Stimulated activated CD4-positive, alpha-beta T cell treated with anti-CD3 and anti-CD28 coated beads, Interleukin-2, amount 100 ng/mL, for 4 hours (primary cell): ENCODE measurements at places on chromosomes 6 and 20.

- DNase-seq = no peak
Measured at GRCh38 chr6:121319112-121319553, 15.1 kb downstream of the TBC1D32 start.

- no peak for DNase-seq
Measured at GRCh38 chr6:79094938-79095337, 16.9 kb upstream of the PHIP start.

DNA sequence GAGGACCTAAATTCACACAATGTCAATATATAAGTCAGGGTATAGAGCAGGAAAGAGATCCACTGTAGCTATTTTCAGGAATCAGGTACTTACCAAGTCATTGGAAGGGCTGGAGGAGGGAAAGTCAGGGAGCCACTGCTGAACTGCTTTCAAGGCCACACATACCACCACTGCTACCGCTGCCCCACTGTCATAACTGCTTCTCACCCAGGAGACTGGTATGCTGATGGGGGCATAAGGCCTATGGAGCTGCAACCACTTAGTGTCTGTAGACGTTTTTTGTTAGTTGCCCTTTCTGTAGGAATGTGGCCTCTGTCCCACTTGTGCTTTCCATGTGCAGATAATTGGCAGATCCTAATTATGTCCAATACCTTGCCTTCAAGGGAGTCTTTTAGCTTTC, 5.4 kb downstream of the SMAP1 start:
- DNase-seq = no peak

GRCh38 chr20:5402903-5403531, 86.3 kb upstream of the PROKR2 start:
- no peak for DNase-seq

DNA sequence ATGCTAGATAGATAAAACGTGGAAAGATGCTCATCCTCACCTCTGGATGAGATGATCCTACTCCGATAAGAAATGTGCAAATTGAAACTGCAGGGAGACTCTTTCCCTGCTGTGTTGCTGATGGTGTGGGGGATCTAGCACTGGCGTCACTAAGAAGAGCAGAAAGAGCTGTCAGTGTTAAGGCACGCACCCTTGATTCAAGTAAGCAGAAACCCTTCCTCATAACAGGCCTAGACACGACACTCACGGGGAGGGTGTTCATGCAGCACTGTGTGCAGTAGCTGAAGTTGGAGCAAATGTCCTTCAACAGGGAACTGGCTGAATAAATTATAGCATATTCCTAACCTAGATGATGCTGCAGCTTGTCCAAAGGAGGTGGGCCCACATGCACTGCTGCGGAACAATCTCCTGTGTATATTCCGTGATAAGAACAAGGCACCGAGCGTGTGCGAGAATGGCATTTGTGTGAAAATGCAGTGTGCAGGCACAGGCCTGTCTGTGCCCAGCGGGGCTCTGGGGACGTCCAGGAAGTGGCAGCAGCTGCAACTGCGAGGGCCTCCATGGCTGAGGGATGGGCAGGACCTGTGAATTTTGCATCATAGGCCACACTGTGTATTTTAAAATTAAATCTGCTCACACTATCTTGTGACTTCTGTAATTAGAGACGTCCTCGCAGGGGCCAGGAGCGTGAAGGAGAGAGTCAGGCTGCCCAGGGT, 64.0 kb downstream of the TCP11 start:
- DNase-seq = no peak

DNA sequence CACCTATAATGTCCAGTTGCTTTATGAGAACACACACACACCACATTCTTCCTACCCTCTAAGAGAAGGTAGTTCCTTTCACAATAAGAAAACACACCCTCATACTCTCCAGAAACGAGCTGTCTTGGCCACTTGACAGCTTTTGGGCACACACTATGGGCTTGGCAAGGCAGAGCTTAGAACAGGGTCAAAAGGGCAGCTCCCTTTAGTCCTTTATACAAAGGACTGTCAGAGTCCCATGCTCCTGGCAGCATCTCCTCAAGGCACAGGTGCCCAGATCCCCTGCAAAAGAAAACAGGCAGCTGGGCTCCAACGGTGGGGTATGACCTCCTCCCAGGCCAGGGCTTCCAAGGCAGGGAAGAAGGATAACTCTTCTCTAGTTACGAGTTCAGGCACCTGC, 4.9 kb upstream of the LYRM2 start:
- no peak for DNase-seq

- no peak for DNase-seq
Measured at GRCh38 chr6:151211075-151211474, 28.7 kb upstream of the AKAP12 start.

DNA sequence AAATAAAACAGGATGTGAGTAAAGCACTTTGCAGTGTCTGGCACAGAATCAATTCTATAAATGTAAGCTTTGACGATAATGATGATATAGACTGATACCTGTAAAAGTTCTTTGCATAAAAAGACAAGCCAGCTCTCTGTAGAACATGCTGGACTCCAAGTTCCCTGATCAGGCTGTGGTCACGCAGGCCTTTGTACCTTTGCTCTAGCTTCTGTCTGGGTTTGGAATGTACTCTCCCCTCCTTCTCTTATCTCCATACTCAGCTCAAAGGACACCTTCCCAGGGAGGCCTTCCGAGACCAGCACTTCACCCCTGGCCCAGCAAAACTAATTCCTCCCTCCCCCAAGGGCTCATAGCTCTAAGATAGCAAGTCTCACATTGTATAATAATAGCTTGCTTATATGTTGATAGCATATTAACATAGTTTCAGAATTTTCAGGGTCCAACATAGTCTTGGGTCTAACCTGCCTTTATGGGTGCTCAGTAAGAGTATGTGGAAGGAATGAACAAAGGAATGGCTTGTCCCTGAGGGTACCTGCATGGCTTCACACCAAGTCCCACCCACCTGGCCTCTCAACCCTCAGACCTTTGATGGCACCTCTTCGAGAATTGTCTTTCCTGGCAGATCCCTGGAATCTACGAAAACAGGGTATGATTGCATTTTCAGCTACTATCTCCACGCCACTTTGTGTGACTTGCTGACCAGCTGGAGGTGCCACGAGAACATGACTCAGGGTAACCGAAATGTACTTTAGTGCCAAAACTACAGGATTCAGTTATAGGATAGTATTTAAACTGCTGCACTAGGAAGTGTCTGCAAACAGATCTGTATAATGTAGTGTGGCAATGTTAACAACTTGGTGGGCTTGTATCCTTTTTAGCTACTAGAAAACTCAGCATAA, 41.7 kb upstream of the PIM1 start:
- DNase-seq = no peak

DNA sequence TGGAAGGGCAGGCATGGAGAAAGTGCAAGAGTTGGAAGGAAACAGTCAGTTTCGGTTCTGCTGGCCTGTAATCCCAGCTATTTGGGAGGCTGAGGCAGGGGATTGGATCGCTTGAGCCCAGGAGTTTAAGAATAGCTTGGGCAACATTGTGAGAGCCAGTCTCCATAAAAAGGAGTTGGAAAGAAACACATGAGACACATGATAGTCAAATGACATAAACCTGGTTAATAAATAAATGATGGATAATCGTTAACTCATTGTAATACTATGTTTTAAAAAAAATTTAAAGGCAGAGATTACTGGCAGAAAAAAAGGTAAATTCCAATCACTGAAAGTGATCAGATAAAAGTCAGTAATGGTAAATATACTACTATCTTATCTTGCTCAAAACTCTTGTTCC, 37.2 kb upstream of the PHACTR1 start:
- no peak for DNase-seq

GRCh38 chr6:3808759-3809514, 40.2 kb upstream of the FAM50B start:
- no peak for DNase-seq

GRCh38 chr6:139422105-139423036, 47.9 kb upstream of the CITED2 start:
- DNase-seq = no peak

DNA sequence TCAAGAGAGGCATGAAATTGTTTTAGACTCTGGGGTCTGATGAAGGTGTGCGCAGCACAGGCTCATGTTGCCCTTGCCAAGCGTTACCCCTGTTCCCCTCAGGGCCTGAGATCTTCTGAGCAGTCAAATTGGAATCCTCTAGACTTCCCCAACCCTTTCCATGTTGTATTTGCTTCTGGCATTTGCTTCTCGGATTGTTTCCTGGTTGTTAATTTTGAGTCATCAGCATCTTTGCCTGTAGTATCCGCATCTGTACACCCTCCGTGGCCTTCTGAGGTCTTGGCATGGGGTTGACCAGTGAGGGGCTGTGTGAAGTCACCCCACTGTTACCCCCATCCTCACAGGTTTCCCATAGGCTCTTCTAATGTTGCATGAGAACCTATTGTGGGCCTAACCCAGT, 40.9 kb downstream of the SLC24A3 start:
- DNase-seq = no peak

DNA sequence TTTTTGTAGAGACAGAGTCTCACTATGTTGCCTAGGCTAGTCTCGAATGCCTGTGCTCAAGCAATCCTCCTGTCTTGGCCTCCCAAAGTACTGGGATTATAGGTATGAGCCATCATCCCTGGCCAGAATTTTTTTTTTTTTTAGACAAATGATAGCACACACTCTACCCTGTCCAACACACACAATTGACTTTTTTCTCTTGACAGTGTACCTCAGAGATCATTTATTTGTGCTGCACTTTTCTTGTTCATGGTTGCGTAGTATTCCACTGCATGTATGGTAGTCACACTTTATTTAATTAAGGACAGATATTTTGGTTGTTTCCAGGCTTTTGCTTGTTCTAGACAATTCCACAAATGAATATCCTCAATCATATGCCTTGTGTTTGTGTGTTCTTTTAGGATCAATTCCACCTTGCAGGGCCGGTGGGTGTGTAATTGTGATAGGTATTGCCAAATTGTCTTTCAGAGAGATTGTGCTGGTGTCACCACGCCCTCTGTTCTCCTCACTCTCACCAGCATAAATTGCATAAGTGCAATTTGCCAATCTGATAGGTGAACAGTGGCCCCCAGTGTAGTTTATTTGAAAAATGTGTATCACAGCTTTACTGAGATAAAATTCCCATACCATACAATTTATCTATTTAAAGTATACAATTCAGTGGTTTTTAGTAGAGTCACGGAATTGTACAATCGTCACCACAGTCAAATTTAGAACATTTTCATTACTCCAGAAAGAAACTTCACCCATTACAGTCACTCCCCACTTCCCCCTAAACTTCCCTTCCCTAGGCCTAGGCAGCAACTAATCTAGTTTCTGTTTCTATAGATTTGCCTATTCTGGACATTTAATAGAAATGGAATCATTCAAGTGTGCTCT, 20.1 kb downstream of the SRC start:
- no peak for DNase-seq

DNA sequence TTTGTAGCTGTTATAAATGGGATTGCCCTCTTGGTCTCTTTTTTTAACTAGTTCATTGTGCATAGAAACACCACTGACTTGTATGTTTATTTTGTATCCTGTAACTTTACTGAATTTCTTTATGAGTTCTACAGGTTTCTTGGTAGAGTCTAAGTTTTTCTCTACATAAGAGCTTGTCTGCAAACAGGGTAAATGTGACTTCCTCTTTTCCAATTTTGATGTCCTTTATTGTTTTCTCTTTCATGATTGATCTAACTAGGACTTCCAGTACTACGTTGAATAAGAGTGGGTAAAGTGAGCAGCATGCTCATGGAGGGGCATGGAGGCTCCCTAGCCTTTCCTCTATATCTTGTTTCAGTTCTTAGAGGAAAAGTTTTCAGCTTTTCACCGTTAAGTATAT, 3.0 kb upstream of the WFDC10A start:
- no peak for DNase-seq

- DNase-seq = no peak
Measured at GRCh38 chr6:122401104-122401503, 1.7 kb downstream of the HSF2 start.

- peak; percentile 21 for DNase-seq
Measured at GRCh38 chr6:11575408-11576033, 38.0 kb downstream of the TMEM170B start.
